ENCODE measurements at places on chromosomes 11 and 22.

DNA sequence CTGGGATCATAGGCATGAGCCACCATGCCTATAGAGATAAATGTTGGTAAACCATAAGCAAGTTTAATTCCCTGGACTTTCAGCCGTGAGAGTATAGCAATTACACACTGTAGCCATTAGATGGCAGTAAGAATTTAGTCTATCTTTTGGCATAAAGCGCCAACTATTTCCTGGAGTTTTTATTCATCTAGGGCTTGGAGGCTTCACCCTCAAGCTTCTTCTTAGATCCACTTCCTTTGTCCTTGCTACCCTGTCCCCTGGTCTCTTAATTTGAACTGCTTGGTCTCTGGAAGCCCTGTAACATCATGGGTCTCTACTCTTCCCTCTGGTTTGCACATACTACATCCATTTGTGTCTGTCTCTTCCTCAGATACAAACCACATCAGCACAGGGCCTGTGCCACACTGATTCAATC is 38.2 kb downstream of the OR10A6 start:
- no peak for DNase-seq

DNA sequence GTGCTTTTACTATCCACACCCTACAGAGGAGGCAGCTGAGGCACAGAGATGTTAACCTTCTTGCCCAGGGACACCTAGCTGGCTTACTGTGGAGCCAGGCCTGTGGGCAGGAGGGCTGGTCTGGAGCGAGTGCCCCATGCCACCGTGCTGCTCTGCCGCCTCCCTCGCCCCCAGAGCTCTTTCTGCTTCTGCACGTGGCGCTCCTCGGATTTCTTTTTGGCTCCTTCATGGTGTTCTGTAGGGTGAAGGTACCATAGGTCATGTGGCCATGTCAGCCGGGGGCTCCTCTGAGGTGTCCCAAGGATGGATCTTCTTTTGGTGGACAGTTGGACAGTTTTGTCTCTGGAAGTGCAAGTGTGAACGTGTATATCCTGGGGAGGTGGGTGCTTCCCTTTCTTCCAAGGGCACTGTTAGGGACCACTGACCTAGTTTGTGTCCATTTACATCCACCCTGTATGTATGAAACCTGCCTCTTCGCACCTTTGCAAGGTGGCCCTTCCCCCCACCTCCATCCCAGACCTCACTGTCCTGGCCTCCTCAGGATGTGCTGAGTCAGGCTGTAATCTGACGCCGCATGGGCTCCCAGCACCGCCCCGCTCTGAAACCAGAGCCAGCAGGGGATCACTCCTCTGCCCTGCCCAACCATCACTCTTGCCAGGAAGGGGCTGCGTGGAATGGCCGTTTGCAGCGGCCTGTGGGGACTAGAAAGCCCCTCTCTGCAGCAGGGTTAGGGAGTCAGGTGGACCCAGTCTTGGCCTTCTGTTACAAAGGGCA is 31.7 kb downstream of the POLR3H start:
- DNase-seq, result no peak

DNA sequence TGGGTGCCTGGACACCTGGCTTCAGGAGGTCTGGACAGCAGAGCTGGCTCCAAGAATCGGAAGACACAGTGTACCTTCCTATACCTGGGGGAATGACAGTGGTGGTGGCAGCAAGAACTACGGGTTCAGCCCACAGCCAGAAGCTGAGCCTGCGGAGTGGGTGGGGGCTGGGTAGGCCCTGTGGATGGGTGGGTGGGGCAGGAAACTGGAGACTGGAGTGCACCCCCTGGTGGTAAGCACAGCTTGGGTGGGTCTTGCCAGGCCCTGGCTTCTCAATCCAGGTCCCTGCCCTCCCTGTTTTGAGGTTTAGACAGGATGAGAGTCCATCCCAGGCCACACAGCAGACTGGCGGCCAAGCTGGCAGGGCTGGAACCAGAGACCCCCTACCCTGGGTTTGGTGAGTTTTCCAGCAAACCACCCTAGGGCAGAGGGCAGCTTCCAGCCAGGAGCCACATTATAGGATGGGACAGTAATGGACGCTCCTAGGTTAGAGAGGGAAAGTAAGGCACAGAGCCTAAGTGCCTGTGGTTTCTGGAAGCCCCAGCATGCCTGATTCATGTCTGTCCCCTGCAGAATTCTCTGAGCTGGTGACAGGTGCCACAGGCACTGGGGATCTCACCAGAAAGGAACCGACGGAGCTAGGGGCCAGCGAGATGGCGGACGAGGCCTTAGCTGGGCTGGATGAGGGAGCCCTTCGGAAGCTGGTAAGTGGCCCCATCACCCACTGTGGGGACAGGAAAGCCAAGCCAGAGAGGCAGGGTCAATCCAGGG is 1.7 kb downstream of the SMTN start:
- DNase-seq, result no peak

DNA sequence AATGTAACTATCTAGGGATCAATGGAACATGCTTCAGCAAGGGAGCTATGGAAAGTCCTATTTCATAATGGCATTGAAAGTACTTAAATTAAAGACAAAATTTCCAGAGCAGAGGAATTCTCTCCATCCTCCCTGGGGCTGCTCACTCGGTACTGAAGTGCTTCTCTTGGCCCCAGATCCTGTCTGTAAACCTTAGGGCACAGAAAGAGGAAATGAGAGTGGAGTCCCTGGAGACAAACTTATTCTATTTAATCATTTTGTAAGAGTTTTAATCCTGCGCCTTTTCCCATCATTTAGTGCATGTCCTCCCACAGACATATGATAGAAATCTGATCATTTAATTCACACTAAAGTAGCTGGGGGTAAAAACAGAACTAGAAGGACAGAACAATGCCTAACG is 20.9 kb upstream of the PAMR1 start:
- DNase-seq, result no peak

GRCh38 chr11:26201411-26201810 is 130.5 kb upstream of the ANO3 start:
- DNase-seq, result no peak

GRCh38 chr22:36617694-36618522 is 85.6 kb downstream of the CACNG2 start:
- DNase-seq, result no peak

- no peak for DNase-seq
Measured at GRCh38 chr11:40444151-40444550, 1015.3 kb downstream of the LRRC4C start.

- DNase-seq, result no peak
Measured at GRCh38 chr11:32821917-32822560, 7.7 kb upstream of the PRRG4 start.

DNA sequence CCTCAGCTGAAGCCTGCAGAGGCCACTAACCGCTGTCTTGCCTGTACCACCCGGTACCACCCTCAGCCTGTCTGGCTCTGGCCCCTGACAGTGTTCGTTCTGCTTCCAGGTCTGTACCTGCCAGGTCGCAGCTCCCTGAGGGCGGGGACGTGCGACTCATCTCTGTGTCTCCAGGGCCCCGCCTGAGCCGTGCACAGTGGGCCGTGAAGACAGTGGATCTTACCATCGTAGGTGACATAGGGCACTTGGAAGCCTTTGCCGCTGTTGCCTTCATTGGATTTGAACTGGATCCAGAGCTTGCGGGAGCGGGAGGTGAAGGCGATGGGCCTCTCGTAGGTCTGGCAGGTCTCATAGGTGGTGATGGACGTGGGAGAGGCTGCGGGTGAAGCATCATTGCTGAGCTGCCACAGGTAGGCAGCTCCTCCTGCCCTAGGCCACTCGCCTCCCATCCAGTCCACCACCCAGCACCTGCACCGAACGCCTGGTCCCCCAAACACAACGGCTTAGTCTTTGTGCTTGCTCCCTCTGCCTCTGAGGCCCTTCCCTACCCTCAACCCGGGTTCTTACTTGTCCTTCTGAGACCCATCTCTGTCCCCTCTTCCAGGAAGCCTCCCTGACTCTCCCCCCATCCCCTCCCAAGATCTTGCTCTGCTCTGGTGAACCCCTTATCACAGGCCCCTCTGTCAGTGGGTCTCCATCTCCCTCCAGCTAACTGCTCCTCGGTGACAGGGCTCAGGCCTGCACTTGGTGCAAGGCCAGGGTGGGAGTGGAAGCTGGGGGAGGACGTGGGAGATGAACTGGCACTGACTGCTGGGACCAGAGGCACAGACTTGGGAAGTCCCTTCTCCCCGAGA is 21.1 kb upstream of the TTLL12 start:
- no peak for DNase-seq

DNA sequence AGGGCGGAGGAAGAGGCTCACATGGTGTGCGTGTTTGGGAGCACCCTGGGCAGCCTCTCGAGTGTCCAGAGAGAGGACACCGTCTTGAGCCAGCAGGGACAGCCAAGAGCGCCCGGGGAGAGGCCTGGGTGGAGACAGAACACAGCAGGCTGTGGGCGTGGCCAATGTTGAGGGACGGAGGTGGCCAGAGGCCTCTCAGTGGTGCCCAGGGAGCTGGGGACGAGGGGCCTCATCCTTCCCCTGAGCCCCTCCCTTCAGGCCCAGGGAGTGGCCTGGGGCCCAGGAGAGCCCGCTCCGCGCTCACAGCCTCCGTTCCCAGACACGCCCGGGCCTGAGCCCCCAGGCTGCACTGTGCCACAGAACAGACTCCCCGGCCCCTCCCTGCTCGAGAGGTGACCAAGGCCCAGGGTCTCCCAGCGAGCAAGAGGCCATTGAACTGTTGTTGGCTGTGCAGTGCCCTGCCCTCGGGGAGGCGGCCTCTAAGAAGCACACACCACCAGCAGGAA is 48.4 kb downstream of the CDKN1C start:
- peak; percentile 64 for DNase-seq

GRCh38 chr11:10519630-10520029 is 21.4 kb downstream of the RNF141 start:
- no peak for DNase-seq

DNA sequence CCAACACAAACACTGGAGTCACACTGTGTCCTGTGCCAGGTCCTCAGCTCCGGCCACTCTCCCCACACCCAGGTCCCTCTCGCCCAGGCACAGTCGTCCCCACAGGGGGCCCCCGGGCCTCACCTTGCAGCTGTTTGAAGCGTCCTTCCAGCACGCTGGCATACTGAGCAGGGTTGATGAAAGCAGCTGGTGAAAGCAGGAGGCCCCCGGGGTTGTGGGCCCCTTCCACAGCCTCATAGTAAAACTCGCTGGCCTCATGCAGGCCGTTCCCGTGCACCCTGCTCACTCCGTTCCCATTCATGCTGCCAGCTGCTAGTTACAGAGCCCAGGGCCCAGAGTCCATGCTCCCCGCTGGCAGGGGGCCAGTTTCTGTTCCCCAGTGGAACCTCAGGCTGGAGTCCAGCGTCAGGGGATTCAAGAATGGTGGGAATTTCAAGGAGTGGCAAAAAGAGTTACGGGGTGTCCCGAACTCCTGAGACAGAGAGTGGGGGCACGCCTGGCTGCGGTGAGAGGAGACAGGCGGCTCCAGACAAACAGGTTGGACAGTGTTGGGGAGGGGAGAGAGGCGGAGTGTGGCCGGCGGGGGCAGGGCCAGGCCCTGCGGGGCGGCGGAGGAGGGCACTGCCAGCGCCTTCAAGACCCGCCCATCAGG is 10.6 kb downstream of the SPTBN2 start:
- no peak for DNase-seq

- DNase-seq, result no peak
Measured at GRCh38 chr22:41178425-41178975, 26.6 kb upstream of the L3MBTL2 start.

GRCh38 chr22:32951807-32952153 is 106.4 kb downstream of the SYN3 start:
- DNase-seq, result no peak

DNA sequence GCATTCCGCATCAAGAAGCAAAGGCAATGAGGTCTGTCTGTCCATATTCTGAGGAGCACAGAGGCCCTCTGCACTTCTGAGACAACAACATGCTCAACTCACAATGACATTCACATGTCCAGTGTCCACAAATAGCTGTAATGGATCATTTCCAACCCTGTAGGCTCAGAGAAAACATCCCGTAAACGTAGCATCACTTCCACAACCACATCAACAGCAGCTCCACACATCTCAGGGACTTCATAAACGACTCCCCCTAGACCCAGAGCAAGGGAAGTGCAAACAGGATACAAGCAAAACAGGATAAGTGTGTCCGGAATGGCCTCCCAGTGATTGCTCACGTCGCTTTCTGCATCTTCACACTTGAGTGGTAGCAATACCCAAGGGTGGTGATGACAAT is 100.2 kb downstream of the SYN3 start:
- DNase-seq, result no peak

GRCh38 chr11:131458421-131458820 is 88.0 kb downstream of the NTM start:
- DNase-seq, result no peak

GRCh38 chr11:6734616-6735015 is 37.2 kb downstream of the OR2AG2 start:
- DNase-seq, result no peak

DNA sequence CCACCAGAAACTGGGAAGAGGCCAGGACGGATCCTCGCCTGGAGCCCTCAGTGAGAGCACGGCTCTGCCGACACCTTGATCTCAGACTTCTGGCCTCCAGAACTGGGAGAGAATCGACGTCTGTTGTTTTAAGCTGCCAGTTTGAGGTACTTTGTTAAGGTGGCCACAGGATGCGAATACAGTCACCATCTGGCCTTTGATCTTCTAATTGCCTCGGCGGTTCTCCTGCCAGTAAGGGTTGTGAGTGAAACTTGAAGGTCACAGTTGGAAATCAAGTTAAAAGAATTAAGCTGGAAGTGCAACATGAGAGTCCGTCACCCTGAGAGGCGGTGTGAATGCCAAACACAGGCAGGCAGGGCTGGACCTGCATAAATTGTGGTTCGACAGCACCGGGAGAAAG is 27.9 kb downstream of the PARVB start:
- no peak for DNase-seq

DNA sequence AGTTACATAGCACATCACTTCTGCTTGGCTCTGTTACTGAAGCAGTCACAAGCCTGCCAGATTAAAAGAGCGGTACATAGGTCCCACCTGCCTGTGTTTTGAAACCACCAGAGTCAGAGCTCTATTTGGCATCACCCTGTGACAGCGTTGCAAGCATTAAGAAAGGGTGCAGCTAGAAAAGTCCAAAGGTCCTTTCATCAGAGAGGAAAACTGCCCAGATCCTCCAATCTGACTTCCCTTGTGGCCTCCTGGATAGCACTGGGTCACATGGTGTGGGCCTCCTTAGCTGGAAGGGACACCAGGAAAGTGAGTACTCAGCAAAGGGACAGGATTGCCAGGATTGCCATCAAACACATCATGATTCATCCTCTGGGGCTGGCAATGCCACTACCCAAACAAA is 22.9 kb downstream of the STX3 start:
- no peak for DNase-seq

- DNase-seq, result peak; percentile 69
Measured at GRCh38 chr22:19986410-19987341, 29.9 kb downstream of the ARVCF start.

DNA sequence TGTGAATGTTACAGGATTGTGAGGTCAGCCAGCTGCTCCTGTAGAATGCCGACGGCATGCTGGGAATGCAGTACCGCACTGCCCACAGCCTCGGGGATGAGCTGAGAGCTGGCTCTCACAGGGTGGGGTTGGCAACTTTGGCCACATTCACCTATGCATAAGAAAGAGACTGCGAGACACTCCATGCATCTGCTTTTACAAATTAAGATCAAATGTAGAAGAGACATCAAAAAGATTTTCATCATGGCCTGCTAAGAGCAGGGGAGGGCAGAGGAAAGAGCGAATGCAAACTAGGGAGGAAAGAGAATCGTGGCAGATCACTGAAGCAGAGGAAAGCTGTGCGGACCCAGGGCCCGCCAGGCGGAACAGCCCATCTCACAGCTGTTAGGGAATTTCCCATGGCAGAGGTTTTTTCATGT is 49.8 kb upstream of the SPATA19 start:
- no peak for DNase-seq

GRCh38 chr11:16713594-16713993 is 24.9 kb upstream of the C11orf58 start:
- DNase-seq, result no peak
